Right lobe of liver (tissue), 6 donors: ENCODE measurements at places on chromosomes 3 and 15. TPM values are rescaled to one million over a fixed set of nuclear protein-coding genes. Genes with fewer than 3 reads are reported as not detected.

GRCh38 chr3:69462826-69463100, 76.9 kb upstream of the FRMD4B start:
- H3K36me3 ChIP-seq = no peaks in the 10 kb centered on the region
- H3K4me3 ChIP-seq = no peak overlapping the region
- no peak overlapping the region for H3K27ac ChIP-seq
- H3K4me1 ChIP-seq = no peaks in the 10 kb centered on the region

DNA sequence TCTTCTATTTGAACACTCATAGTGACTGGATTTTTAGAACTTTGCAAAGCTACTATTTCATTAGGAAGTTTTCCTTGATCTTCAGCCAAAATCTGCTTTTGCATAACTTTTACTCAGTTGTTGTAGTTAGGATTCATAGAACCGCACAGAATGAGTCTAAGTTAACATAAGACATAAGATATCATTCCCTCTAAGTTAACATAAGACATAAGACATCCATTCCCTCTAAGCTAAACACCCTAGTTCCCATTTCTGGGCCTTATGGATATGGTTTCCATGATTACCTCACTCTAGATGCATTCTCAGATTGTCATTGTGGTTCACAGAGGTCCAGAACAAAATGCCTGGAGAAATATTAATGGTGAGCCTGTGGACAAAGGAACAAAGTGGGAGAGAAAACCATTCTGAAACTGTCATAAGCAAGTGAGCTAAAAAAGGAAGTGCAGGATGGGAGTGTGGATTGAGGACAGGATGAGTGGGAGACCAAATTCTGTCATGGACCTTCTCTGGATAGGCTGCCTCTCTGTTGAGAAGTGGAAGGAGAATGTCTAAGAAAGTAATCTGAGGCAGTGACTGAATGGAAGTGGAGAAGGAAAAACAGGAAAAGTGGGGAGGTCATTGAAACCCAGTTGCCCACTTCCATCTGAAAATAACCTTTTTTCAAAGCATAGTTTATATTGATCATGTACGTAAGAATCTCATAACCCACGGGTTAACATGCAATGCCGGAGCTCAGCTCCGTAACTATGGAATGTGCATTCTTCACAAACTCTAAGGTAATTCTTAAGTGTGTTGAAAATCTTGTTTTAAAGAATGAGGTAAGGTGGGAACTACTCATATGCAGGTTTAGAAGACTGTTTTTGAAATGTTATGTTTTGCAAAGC, 37.4 kb upstream of the SECISBP2L start:
- H3K36me3 ChIP-seq = no peaks in the 10 kb centered on the region
- no peak overlapping the region for H3K27ac ChIP-seq
- H3K4me3 ChIP-seq = no peak overlapping the region
- no peak for DNase-seq
- H3K4me1 ChIP-seq = peaks cover 12% of the 10 kb centered on the region

DNA sequence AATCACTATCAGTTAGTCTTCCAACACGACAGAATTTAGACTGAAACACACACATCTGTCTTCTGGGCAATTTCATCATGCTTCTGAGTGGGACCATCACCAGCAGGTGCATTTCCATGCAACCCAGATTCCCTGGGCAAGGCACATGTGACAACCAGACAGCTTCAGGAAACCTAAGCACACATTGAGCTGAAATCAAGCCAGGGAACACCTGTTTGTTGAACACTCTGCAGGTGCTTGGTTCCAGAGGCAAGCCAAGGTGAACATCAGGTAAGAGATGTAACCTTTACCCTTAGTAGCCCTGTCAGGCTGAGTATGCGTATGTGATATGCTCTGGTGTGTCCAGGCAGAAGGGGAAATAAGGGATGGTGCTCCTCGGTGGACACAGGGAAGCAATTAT, 3.3 kb upstream of the PSMD2 start:
- no peaks in the 10 kb centered on the region for H3K36me3 ChIP-seq
- no peak for DNase-seq
- no peak overlapping the region for H3K4me3 ChIP-seq
- peaks cover 8% of the 10 kb centered on the region for H3K4me1 ChIP-seq
- no peaks in the 10 kb centered on the region for H3K27me3 ChIP-seq

GRCh38 chr15:40290918-40291574, 8.2 kb upstream of the ANKRD63 start:
- peak overlapping the region; percentile 12 for H3K4me3 ChIP-seq
- DNase-seq = no peak
- H3K36me3 ChIP-seq = no peaks in the 10 kb centered on the region
- no peak overlapping the region for H3K27ac ChIP-seq
- no peaks in the 10 kb centered on the region for H3K27me3 ChIP-seq

- H3K4me1 ChIP-seq = no peaks in the 10 kb centered on the region
- H3K27ac ChIP-seq = no peak overlapping the region
- H3K27me3 ChIP-seq = no peaks in the 10 kb centered on the region
- no peak for DNase-seq
Measured at GRCh38 chr3:71520161-71521020, 63.1 kb downstream of the FOXP1 start.

- no peak overlapping the region for H3K4me3 ChIP-seq
- H3K27ac ChIP-seq = no peak overlapping the region
- no peaks in the 10 kb centered on the region for H3K36me3 ChIP-seq
- H3K27me3 ChIP-seq = no peaks in the 10 kb centered on the region
Measured at GRCh38 chr15:45185069-45185779, 2.5 kb downstream of the SHF start.

- H3K36me3 ChIP-seq = no peaks in the 10 kb centered on the region
- no peak overlapping the region for H3K27ac ChIP-seq
- peaks cover 6% of the 10 kb centered on the region for H3K4me1 ChIP-seq
- no peak overlapping the region for H3K4me3 ChIP-seq
- DNase-seq = no peak
Measured at GRCh38 chr3:64122476-64122875, 99.2 kb upstream of the PSMD6 start.

GRCh38 chr3:67642190-67642589, 12.2 kb downstream of the SUCLG2 start:
- H3K27ac ChIP-seq = no peak overlapping the region
- H3K4me1 ChIP-seq = no peaks in the 10 kb centered on the region
- no peak for DNase-seq
- H3K36me3 ChIP-seq = no peaks in the 10 kb centered on the region

GRCh38 chr3:167397826-167398225, 17.7 kb upstream of the ZBBX start:
- H3K4me3 ChIP-seq = no peak overlapping the region
- no peaks in the 10 kb centered on the region for H3K4me1 ChIP-seq
- H3K27me3 ChIP-seq = no peaks in the 10 kb centered on the region
- no peak overlapping the region for H3K27ac ChIP-seq
- H3K36me3 ChIP-seq = no peaks in the 10 kb centered on the region

- no peak for DNase-seq
- H3K27me3 ChIP-seq = no peaks in the 10 kb centered on the region
- no peak overlapping the region for H3K27ac ChIP-seq
- H3K4me1 ChIP-seq = no peaks in the 10 kb centered on the region
- H3K36me3 ChIP-seq = no peaks in the 10 kb centered on the region
Measured at GRCh38 chr15:75069301-75069925, 46.0 kb downstream of the PPCDC start.

DNA sequence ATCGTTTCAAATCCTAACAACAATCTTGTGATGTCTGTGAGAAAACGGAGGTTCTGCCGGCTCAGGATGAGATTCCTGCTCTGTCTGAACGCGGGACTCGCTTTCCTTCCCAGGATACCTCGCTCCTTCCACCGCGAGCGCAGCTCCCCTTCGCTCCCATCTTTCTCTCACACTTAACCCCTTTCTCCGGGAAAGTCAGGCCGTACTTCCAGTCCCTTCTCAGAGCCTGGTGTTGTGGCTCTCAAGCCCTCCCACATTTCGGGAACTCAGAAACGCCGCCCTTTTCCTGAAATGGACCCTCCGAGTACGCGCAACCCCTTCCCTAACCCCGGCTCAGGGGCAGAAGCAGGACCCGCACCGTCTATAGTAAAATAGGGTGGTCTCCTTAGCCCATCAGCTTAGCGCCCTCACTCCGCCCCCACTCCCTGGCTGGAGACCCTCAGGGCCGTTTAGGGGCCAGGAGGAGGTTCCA, 378 bp upstream of the FEM1B start:
- peaks cover 60% of the 10 kb centered on the region for H3K4me1 ChIP-seq
- peak overlapping the region; percentile 97 for H3K27ac ChIP-seq
- H3K4me3 ChIP-seq = peak overlapping the region; percentile 96

GRCh38 chr3:10228248-10228950, 19.9 kb upstream of the TATDN2 start:
- no peaks in the 10 kb centered on the region for H3K27me3 ChIP-seq
- peaks cover 15% of the 10 kb centered on the region for H3K4me1 ChIP-seq
- H3K4me3 ChIP-seq = no peak overlapping the region
- no peak for DNase-seq
- no peaks in the 10 kb centered on the region for H3K36me3 ChIP-seq

- H3K27ac ChIP-seq = no peak overlapping the region
- H3K36me3 ChIP-seq = no peaks in the 10 kb centered on the region
- no peak overlapping the region for H3K4me3 ChIP-seq
Measured at GRCh38 chr15:72923289-72923688, 129.0 kb upstream of the NEO1 start.

- no peak overlapping the region for H3K27ac ChIP-seq
- DNase-seq = no peak
Measured at GRCh38 chr15:58479941-58480340, 48.1 kb downstream of the LIPC start.

GRCh38 chr3:134030379-134031347, 938 bp upstream of the SLCO2A1 start:
- no peak for DNase-seq
- no peak overlapping the region for H3K27ac ChIP-seq
- H3K4me3 ChIP-seq = no peak overlapping the region

- H3K36me3 ChIP-seq = no peaks in the 10 kb centered on the region
- peaks cover 41% of the 10 kb centered on the region for H3K4me1 ChIP-seq
- no peak overlapping the region for H3K4me3 ChIP-seq
- no peak overlapping the region for H3K27ac ChIP-seq
- H3K27me3 ChIP-seq = no peaks in the 10 kb centered on the region
Measured at GRCh38 chr15:64067564-64068030, 21.3 kb upstream of the DAPK2 start.

GRCh38 chr15:67551207-67551743, 8.8 kb downstream of the MAP2K5 start:
- H3K4me1 ChIP-seq = no peaks in the 10 kb centered on the region
- peaks cover 7% of the 10 kb centered on the region for H3K36me3 ChIP-seq
- H3K4me3 ChIP-seq = no peak overlapping the region
- DNase-seq = no peak
- no peaks in the 10 kb centered on the region for H3K27me3 ChIP-seq

- no peaks in the 10 kb centered on the region for H3K4me1 ChIP-seq
- no peaks in the 10 kb centered on the region for H3K36me3 ChIP-seq
- DNase-seq = no peak
- no peaks in the 10 kb centered on the region for H3K27me3 ChIP-seq
- H3K27ac ChIP-seq = no peak overlapping the region
Measured at GRCh38 chr15:32129815-32130214, 99.5 kb downstream of the CHRNA7 start.

DNA sequence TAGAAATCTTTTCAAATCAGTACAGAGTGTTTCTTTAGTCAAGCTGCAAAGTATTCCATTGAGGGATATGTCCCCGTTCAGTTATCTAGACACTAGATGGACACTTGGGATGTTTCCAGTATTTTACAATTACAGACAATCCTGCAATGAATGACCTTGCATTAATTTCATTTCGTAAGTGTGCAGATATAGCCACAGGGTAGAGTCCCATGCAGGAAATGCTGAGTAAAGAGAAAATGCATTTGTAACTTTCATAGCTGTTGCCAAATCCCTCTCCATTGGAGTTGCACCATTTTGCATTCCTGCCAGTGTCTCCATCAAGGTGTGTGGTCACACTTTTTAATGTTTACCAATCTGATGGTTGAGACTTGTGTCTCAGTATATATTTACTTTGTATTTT, 92.5 kb downstream of the LIPC start:
- no peak overlapping the region for H3K4me3 ChIP-seq
- no peaks in the 10 kb centered on the region for H3K4me1 ChIP-seq
- H3K36me3 ChIP-seq = no peaks in the 10 kb centered on the region
- H3K27me3 ChIP-seq = no peaks in the 10 kb centered on the region
- peak; percentile 75 for DNase-seq

DNA sequence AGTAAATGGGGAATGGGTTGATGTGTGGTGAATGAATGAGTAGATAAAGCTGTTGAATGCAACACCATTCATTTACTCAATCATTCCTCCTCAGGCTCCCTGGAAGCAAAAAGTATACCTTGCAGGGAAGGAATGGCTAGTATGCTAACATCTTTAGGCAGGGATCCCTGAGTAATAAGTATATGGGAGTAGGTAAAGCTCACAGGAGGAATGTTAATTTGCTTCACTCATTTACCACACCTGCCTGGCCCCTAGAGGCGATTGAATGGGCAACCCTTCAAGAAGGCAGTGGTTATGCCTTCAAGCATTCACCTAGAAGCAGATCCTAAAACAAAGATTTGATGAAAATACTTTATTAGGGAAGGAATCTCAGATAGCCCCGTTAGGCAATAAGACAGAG, 208.7 kb upstream of the GADL1 start:
- DNase-seq = no peak
- H3K4me3 ChIP-seq = no peak overlapping the region
- no peaks in the 10 kb centered on the region for H3K27me3 ChIP-seq
- no peak overlapping the region for H3K27ac ChIP-seq
- no peaks in the 10 kb centered on the region for H3K36me3 ChIP-seq

DNA sequence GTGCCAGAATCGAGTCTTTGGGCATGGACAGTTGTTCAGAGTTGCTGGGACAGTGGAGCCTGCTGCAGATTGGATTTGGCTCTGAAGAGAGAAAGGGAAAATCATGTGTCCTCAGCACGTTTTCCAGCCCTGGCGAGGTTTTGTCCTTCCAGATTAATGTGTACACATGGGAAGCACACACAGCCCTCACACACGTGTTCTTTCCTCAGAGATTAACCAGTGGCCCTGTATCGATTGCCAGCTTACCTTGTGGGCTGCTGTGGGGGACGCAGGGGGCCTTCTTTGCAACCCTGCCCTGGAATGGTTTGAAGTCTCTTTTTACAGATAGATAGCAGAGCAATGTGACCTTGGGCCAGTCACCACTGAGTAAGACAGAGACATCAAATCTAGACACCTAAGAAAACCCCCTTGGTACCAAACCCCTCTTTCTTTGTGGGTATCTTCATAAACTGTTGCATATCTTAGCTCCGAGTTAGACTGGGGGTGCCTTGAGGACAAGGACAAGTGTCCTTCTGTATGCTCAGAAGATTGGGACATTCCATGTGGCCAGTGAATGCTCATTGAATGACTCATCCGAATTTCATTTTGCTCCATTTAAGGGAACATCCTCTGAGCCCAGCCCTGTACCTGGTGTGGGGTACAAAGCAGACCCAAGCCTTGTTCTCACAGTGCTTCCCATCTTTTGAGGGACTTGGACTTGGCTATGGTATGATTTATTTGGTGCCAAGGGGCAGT, 48.0 kb downstream of the SMAD6 start:
- no peaks in the 10 kb centered on the region for H3K27me3 ChIP-seq
- H3K4me1 ChIP-seq = no peaks in the 10 kb centered on the region
- peak; percentile 22 for DNase-seq
- no peak overlapping the region for H3K4me3 ChIP-seq

The INSYN1 gene
- 0.53 TPM for total RNA-seq

The CCDC54 gene
- not detected for total RNA-seq

The DAPK2 gene
- total RNA-seq = 9.8 TPM

The BFSP2 gene
- not detected for total RNA-seq

The DNAH12 gene
- 0.18 TPM for total RNA-seq

The KLF15 gene
- 88.4 TPM for total RNA-seq

The AGTR1 gene
- total RNA-seq = 23.9 TPM

The SERPINI1 gene
- 3.0 TPM for total RNA-seq

The HLTF gene
- 14.6 TPM for total RNA-seq

The CCR9 gene
- total RNA-seq = not detected

The STARD5 gene
- 17.9 TPM for total RNA-seq
